Activated CD4-positive, CD25-positive, alpha-beta regulatory T cell treated with anti-CD3 and anti-CD28 coated beads, Interleukin-2, amount 50 U/mL, for 24 hours (primary cell): ENCODE measurements at places on chromosomes 1 and 21.

DNA sequence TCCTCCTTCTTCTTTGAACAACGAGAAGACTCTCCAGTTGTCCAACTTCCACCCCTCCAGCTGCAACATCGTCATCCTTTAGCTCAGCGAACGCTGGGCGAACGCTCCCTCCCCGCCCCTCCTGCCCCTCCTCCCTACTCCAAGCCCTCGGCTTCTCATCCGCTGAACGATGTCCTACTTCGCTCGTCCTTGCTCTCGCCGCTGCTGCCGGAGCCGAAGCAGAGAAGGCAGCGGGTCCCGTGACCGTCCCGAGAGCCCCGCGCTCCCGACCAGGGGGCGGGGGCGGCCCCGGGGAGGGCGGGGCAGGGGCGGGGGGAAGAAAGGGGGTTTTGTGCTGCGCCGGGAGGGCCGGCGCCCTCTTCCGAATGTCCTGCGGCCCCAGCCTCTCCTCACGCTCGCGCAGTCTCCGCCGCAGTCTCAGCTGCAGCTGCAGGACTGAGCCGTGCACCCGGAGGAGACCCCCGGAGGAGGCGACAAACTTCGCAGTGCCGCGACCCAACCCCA, at the start of gene BCAN:
TSS of gene BCAN (plus strand) at position 357 of the 504 bp plus-strand sequence. CDS start 3,938 bp downstream, outside the sequence.
- ATAC-seq: peak; percentile 18

DNA sequence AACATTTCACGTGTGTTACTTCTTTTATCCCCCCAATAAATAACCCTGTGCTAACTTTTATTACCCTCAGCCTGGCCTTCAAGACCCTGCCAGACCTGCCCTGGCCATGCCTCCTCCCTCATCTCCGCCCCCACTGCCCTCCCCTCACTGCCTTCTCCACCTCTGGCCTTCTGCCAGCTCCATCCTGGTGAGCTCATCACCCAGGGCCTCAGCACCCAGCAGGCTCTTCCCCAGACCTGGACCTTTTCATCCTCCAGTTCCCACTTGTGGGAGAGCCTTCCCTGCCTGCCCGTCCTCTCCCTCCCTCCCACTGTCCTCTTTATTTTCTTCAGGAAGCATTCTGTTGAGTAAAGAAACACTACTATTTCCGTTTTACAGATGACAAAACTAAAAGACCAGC, 72.0 kb downstream of the SLC66A1 start:
- ATAC-seq: no peak

GRCh38 chr1:9776685-9777084, 47.1 kb downstream of the CLSTN1 start:
- no peak for ATAC-seq

DNA sequence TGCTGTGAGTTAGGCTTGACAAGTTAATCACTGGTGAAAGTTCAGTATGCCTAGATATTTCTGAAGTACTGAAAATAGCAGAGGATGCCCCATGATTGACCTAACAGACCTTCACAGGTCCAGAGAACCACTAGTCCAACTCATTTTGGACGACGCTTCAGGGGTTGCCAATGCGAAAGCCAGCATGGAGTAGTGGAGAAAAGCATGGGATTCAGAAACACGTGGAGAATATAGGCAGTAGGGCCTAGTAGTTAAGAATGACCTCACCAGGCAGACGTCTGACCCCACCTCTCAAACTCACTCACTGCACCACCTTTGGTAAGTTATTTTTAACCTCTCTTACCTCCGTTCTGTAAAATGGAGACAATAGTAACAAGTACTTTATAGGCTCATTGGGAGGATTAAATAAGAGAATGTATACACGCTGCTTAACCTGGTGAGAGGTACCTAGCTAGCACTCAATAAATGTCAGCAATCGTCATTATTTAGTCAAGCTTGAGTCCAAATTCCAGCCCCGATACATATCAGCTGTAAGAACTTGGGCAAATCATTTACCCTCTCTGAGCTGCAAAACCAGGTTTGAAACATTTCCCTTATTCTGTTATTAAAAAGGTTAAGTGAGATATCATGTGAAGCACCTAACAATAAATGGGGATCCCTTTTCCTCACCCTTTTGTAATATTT, 13.2 kb downstream of the PLPP3 start:
- no peak for ATAC-seq

GRCh38 chr1:154014154-154014907, 23.8 kb downstream of the RPS27 start:
- no peak for ATAC-seq

DNA sequence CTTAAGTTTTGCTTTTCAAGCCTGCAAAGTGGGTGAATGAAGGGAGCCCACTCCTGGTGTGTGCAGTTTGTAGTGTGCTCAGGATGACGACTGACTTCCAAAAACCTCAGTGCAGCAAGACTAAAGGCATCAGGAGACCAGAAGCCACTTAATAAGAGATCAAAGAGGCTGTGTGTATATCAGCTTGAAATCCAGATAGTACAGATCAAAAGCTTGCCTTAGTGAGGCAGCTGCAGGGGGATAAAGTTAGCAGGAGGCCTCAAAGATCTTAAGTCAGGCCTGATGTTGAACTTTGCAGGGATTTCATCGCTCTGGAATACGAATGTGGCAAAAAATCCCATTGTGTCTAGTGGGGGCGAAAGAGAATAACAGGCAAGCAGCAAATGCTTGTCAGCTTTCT, 99.8 kb downstream of the PATJ start:
- ATAC-seq: no peak

- ATAC-seq: no peak
Measured at GRCh38 chr21:41636636-41637630, 129.0 kb upstream of the TMPRSS2 start.

DNA sequence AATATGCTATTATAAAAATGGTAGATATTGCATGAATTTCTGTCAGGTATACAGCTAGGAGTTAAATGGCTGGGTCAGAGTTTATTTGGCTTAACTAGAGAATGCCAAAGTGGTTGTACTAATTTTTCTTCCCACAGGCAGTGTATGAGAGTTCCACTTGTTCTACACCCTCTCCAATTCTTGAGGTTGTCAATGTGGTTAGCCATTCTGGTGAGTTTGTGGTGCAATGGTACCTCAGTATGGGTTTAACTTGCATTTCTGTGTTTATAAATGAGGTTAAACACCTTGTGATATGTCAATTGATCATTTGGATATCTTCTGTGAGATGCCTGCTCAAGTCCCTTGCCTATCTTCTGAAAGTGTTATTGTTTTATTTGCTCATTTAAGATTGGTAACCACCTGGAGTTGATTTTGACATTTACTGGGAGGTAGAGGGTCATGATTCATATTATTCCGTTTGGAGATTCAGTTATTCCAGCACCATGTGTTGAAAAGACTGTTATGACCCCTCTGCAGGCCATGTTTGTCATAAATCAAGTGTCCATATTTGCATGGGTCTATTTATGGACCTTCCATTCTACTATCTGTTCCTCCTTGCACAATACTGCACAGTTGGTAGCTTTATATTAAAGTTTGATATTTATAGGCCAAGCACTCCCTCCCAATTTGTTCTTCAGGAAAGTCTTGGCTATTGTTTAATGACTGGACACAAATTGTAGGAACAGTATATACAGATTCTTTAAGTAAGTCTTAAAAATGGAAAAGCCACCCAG, 5.8 kb downstream of the FALEC start:
- ATAC-seq: no peak

- peak; percentile 73 for ATAC-seq
Measured at GRCh38 chr1:47507881-47508701, 70.2 kb downstream of the FOXD2 start.

DNA sequence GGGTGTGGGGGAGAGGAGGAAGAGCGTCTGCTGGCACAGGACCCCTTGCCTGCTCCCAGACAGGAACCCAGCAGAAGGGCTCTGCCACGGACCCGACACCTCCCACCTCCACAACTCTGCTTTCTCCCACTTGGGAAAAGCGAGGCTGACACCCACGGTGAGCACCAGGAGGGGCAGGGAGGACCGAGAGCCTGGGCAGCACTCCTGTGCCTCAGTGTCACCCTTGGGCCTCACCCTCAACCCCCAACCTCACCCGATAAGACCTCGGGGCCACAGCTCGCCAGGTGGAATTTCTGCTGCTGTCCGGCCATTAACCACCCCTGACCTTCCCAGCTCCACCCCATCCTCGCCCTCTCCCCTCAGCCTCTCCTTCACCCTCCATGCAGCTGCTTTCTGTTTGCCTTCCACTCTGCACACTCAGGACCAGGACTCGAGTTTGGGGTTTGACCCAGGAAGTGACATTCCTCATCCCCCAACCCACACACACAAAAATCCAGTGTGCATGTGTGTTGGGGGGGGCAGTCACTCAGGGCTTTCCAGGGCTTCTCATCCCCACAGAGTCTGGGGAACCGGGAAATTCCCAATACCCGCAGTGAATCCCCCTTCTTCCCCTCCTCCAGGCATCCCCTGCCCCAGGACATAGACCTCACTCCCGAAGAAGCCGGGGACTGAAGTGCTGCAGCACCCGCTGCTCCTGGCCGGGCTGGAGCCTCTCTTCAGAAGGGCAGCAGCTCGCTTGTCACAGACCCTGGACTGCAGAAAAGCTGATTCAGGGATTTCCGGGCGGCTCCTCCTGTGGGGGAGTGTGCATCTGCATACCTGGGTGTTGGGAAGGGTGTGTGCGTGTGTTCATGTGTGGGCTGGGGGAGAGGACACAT, 65.8 kb downstream of the SYT2 start:
- no peak for ATAC-seq

GRCh38 chr1:21937034-21937371, at the start of gene HSPG2:
HSPG2 (minus strand) TSS chr1:21937310; CDS start chr1:21937217, 93 bp downstream.
- no peak for ATAC-seq

- ATAC-seq: no peak
Measured at GRCh38 chr21:39095681-39096080, 87.6 kb downstream of the PSMG1 start.

GRCh38 chr1:106699433-106699832, 357.0 kb upstream of the PRMT6 start:
- ATAC-seq: no peak

DNA sequence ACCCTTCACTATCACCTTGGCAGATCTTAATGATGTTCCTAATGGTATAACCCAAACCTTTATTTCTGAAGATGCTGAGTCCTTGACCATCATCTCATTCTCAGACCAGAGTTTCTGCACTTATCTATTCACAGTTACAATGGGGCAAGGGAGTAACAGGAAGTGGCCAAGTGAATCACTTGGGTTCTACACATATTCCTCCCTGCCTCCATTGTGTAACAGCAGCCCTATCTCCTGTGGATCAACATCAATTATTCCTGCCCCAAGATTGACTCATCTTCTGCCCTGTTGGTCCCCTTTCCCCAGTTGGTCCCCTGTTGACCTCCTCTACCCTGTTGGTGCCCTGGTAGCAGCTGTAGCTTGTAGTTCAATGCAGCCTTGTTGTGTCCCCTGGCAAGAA, 10.3 kb upstream of the S100A7 start:
- ATAC-seq: no peak

DNA sequence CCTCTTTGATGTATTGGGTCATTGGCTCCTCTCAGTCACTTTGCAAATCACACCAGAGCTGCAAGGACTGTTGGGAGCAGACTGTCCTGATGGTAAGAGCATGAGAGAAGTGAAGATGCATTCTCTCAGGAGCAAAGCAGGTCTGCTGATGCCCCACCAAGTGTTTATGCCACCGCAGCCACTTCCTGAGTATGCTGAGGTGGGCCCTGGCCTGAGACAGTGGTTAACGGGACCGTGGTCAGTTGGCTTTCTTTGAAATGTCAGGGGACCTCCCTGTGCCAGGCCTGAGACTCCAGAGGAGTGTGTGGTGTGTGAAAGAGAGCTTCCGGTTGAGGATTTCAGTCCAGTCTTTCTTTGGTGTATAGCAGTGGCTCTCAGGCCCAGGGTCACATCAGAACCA, 79.4 kb downstream of the SPATA46 start:
- ATAC-seq: no peak

DNA sequence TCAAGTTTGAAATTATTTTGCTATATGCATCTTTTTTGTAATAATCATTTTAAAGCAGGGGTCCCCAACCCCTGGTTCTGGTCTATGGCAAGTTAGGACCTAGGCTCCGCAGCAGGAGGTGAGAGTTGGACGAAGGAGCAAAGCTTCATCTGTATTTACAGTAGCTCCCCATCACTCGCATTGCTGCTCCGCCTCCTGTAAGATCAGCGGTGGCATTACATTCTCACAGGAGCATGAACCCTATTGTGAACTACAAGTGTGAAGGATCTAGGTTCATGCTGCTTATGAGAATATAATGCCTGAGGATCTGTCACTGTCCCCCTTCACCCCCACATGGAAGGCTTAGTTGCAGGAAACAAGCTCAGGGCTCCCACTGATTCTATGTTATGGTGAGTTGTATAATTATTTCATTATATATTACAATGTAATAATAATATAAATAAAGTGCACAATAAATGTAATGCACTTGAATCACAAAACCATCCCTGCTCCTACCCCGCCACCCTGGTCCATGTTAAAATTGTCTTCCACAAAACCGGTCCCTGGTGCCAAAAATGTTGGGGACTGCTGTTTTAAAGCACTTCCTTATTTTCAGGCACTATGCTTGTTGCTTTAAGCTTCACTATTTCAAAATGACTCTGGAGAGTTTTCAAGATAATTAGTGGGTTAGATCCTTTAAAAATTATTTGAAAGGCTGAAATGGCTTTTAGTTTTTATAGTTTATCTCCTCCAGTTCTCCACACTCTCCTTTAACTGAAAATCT, 74.8 kb downstream of the PLA2G4A start:
- ATAC-seq: no peak

DNA sequence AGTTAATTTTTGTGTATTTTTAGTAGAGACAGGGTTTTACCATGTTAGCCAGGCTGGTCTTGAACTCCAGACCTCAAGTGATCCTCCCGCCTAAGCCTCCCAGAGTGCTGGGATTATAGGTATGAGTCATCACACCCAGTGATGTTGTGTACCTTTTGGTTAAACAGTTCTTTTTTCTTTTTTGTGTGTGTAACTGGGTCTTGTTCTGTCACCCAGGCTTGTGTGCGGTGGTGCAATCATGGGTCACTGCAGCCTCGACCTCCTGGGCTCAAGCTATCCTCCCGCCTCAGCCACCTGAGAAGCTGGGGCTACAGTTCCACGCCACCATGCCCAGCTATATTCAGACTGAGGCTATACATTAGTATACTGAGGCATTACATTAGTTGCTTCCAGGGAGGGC, 37.8 kb downstream of the GABPB2 start:
- ATAC-seq: no peak

DNA sequence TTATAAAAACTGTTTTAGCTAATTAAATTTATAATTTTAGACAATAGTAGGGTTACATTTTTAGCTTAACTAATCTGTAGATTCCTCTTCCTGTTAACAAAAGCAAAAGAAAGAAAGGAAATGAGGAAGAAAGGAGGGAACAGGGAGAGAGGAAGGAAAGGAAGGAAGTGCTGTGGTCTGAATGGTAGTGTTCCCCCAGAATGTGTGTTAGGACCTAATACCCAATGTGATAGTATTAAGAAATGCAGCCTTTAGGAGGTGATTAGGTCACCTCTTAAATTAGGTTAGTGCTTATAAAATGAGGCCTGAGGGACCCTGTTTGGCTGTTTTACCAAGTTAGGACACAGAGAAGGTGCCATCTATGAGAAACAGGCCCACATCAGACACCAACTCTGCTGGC, 136.9 kb upstream of the SAMSN1 start:
- ATAC-seq: no peak
